ENCODE measurements at places on chromosomes 5 and 9.

DNA sequence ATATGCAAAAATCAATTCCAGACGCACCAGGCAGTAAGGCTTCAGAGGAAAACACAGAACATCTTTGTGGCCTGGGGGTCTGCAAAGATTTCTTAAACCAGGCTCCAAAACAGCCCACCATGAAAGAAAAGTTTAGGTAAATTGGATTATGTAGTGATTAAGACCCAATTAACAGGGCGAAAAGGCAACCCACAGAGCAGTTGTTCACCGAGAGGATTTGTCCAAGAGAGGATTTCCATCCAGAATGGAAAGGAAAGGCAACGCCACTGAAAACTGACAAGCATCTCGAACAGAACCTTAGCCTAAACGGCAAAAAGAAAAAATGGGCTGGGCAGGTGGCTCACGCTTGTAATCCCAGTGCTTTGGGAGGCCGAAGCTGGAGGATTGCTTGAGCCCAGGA lies 37.4 kb downstream of the GLT6D1 start:
- no peak for DNase-seq

DNA sequence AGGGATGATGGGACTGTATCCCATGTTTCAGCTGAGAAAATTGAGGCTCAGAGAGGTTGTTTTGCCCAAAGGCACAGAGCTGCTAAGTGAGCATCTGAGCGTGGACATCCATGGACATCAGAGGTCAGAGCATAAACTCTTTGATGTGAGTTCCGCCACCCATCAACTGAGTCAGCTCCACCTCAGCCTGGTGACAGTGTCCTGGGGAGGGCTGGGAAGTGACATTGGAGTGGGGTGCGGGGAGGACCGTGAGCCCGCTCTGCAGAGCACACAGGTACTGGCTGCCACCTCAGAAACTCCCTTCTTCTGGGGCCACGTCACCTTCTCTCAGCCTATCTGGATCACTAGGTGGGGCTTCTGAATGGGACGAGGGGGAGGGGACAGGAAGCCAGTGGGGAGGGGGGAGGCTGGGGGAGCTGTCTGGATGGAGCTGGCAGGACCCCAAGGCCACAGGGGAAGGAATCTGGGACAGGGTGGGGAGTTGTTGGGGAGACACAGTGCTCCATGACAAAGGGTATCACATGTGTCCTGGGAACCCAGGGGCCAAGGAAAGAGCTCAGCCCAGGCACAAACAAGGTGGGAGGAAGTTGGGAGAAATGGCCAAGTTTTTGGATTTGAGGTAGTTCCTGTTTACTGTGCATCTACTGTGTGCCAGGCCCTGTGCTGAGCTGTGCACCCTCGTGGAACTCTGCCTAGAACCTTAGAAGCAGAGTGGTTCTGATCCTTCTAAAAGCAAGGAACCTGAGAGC lies 2.5 kb downstream of the LAMC3 start:
- DNase-seq, result no peak

- no peak for DNase-seq
Measured at GRCh38 chr9:84832453-84832852, 162.9 kb downstream of the NTRK2 start.

DNA sequence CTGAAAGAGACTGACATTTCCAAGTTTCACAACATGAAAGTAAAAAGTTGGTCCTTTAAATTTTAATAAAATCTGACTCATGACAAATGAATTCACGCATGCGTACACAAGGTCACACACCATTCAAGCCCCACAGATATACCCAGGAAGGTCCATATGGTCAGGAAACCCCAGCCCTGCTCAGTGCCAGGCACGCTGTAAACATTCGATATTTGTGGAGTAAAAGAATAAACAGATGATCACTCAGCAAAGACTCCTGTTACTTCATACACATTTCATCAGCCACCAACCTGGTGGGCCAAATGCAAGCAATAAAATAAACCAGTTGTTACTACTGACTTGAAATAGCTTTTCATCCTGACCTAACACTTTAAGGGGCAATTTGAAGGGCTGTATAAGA lies 158.0 kb upstream of the RETREG1 start:
- DNase-seq, result no peak

DNA sequence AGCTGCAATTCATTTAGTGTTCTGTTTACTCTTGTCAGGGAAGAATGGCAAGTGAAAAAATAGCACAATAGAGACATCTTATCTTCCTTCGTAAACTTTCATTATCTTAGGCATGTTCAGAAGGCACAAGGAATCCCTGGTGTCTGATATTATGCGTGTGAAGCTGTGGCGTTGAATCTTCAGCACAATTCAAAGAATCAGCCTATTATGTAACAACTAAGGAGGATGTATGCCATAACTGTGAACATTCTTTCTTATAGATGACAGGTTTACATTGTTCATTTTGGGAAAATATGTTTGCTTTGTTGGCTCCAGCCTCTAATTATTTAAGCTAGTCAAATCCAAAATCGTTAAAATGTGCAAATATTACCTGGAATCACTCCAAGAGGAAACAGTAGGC lies 446.1 kb downstream of the ANXA1 start:
- no peak for DNase-seq

GRCh38 chr9:135533113-135533512 lies 11.9 kb downstream of the LCN1 start:
- DNase-seq, result no peak

- DNase-seq, result no peak
Measured at GRCh38 chr5:43638546-43638945, 35.6 kb downstream of the NNT start.

DNA sequence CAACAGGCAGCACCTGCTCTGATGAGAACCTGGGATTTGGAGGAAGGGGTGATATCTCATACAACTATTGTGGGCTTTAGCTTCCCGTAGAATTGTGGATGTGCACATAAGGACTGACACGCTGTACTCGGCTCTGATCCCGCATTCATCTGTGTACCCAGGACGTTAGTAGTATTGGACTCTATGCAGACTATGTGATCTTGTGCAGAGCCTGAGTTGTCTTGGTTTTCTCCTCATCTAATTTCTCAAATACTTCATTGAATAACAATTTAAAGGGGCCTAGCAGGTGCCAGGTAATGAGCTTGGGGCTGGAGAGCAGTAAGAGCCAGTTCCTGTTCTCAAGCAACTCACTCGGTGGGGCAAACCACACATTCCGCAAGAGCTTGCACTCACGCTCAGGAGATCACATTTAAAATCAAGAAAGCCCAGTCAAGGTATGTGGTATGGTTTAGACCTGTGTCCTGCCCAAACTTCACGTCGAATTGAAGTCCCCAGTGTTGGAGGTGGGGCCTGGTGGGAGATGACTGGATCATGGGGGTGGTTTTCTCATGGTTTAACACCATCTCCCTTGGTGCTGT lies 14.8 kb downstream of the C5orf15 start:
- DNase-seq, result no peak

- DNase-seq, result peak; percentile 76
Measured at GRCh38 chr9:129886226-129887174, 51.2 kb downstream of the USP20 start.

DNA sequence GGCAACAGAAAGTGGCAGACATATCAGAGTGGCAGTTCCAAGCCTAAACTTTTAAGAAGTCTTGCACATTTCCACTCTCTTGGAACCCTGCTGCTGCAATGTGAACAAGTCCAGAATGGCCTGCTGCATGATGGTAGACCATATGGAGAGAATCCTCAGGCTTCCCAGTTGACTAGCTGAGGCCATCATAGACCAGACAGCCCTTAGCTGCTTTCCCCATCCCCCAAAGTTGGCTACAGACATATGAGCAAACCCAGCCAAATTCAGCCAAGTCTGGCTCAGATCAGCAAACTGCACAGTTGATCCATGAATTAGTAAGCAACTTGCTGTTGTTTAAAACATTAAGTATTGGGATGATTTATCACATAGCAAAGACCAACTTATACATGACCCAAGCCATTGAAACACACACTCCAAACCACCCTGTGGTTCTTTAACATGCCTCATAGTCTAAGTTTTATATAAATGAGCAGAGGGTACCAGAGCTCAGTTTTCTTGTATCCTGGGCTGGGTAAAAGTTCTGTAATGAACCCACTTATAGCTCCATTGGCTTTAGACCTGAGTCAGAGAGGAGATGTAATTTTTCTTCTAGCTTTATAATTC lies 19.9 kb downstream of the PPP3R2 start:
- DNase-seq, result no peak

GRCh38 chr9:92961627-92962302 lies 14.4 kb downstream of the FGD3 start:
- DNase-seq, result peak; percentile 60

- DNase-seq, result no peak
Measured at GRCh38 chr5:39648848-39649227, 224.1 kb upstream of the DAB2 start.

GRCh38 chr9:96009690-96010472 lies 134.4 kb downstream of the ERCC6L2 start:
- peak; percentile 82 for DNase-seq

GRCh38 chr5:122311961-122312590 lies at the start of gene SNCAIP:
Gene SNCAIP (plus strand): TSS chr5:122312237. CDS start chr5:122391135, 78,898 bp downstream.
- DNase-seq, result no peak

- no peak for DNase-seq
Measured at GRCh38 chr5:112793201-112793600, 55.5 kb downstream of the APC start.

DNA sequence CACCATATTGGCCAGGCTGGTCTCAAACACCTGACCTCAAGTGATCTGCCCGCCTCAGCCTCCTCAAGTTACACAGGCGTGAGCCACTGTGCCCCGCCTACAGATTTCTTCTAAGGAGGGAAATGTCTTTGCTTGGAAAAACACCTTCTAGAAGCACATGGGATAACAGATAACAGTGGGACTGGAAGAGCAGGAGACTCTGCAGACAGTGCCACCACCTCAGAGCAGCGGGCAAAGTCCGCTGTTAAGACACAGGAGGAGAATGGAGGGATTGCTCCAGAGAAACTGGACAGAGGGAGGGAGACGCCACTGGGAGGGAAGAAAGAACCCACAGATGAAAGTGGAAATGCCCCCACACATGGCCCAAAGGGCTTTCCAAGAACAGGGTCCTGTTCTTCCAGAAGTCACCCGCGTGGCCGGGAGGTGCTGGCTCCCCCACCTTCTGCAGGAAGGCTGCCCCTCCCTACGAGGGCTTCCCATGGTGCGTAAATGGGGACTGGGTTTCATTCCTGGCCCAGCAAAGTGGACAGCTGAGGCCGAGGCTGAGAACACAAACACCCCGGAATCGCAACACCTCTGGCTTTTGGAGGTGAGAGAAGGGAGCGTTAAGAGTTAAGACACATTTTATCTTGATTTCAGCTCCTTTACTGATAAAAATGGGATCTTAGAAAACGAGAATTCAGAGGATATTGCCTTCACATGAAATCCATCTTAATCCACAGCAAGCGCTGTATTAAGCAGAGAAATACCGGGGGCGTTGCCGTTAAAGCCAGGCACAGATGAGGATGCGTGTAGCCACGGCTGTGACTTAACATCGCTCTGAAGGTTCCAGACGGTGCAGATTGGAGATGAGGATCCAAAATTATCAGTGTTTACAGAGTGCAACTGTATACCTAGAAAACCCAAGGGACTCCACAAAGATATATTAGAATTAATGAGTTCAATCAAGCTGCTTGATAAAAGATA lies 11.2 kb downstream of the ADAMTS2 start:
- no peak for DNase-seq

GRCh38 chr5:71887680-71888079 lies 168.6 kb downstream of the CARTPT start:
- peak; percentile 68 for DNase-seq

DNA sequence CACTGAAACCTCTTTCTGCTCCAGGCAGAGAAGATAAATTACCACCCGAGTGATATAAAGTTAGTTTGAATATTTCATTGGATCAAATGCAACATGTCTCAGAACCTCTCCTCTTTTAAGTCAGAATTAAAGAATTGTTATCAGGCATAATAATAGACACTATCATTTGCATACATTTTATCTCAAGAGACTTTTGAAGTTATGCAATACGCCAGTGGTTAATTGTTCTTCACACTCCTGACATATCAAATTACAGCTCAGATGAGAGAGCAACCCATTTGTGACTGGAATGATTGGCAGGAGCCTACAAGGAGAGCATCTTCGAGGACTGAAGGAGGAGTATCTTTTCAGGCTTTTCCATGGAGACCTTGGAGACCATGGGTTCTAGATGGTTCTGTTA lies 452.2 kb downstream of the KDM4C start:
- no peak for DNase-seq

- DNase-seq, result no peak
Measured at GRCh38 chr9:5441043-5441442, 3.3 kb upstream of the PLGRKT start.

DNA sequence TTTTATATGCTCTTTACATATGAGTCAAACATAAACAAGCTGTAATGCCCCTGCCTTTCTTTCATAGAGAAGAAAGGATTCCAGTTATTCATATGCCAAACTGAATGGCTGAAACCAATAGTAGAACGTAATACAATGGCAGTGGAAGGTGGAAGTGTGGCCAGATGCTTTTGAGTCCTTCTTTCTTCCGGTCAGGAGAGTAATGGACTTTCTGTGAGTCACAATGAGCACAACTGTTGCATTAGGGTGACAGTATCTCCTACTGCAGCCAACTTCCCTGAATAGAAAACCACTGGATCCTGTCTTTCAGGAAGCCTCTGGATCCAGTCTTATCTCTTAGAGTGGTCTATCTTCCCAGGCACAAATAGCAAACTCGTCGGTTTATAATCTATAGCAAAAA lies 855.2 kb downstream of the MAT2B start:
- DNase-seq, result no peak

DNA sequence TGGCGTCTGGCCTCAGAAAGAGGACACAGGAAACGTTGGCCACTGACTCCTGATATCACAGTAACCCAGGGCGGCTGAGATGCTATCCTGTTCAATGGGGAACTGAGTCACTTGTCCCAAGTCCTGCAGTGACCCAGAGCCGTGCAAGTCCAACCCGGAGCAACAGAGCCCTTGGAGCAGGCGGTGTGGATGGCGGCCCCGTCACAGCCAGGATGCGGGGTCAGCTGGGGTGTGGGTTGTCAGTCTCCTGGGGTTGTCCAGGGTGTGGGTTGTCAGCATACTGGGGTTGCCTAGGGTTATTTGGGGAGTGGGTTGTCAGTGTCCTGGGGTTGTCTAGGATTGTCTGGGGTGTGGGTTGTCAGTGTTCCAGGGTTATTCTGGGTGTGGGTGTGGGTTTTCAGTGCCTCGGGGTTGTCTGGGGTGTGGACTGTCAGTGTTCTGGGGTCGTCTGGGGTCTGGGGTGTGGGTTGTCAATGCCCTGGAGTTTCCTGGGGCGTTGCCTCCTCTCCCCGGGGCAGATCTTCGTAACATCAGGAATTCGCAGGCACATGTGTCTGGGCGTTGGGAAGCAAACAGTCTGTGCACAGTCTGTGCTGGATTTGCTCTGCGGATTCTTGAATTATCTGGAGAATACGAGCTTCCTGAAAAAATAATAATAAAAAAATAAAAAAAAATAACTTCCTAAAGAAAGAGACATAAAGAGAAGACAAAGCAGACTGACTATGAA lies 257.5 kb downstream of the PARP8 start:
- no peak for DNase-seq

Data from CD4-positive, alpha-beta T cell treated with Interleukin-21 for 1 hour (primary cell).